ENCODE measurements at places on chromosomes 11 and 22. TPM values are rescaled to one million over a fixed set of nuclear protein-coding genes. Genes with fewer than 3 reads are reported as not detected.

HBD gene
- total RNA-seq, result not detected

MS4A6A gene
- 16.4 TPM for total RNA-seq

CABP2 gene
- total RNA-seq, result not detected

CRY2 gene
- 36.7 TPM for total RNA-seq

MS4A6E gene
- not detected for total RNA-seq

CSTF3 gene
- total RNA-seq, result 3.3 TPM

NXPE4 gene
- total RNA-seq, result not detected

SEZ6L gene
- total RNA-seq, result not detected

BACE1-AS gene
- total RNA-seq, result 12.5 TPM
